Right renal cortex interstitium (tissue), 3 donors: ENCODE measurements at places on chromosomes 4 and X. TPM values are rescaled to one million over a fixed set of nuclear protein-coding genes. Genes with fewer than 3 reads are reported as not detected.

- no peak for DNase-seq
These were observed 27.2 kb upstream of the C4orf17 start for GRCh38 chr4:99483636-99484035.

DNA sequence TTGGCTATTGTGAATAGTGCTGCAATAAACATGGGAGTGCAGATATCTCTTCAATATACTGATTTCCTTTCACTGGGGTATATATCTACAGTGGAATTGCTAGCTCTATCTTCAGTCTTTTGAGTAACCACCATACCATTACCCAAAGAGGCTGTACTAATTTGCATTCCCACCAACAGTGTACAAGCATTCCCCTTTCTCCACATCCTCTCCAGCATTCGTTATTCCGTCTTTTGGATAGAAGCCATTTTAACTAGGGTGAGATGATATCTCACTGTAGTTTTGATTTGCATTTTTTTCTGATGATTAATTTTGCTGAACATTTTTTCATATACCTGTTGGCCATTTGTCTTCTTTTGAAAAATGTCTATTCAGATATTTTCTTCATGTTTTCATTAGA, 110.3 kb downstream of the PRDM5 start:
- no peak for DNase-seq

DNA sequence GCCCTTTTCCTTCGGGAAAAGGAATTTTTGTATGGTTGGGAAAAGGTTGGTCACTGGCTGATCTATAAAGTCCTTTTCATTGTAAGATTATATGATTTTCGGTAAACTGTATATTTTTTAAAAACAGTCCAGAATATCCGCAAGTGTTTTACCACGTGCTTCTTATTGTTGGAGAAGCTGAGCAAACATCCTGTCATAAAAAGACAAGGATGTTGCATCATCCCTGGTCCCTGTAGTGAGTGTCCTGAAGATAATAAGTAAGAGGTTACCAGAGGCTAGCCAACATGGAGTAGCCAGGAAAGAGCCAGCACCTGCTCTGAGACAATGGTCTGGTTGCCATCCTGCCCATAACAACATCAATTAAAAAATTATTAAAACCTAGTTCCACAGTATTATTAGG, 5.1 kb downstream of the CXCL9 start:
- DNase-seq: no peak

- no peak for DNase-seq
These were observed 201.0 kb downstream of the PAPSS1 start for GRCh38 chr4:107519053-107519452.

DNA sequence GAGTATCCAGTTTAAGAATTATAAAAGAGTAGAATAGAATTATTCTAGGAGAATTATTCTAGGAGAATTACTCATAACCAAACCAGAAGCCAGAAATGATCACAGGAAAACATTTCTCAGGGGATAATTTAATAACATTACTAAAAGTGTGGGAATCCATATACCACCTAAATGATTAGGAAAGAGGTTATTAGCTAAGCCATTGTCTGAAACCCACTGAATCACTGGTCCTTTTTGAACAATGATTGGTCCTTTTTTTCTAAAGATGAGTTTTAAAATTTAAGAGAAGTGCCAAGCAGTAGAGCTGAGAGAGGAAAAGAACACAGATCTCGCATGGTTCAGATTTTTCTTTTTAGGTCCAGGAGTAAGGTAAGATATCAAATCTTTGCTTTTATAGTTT, at the start of gene ODAM:
TSS of gene ODAM (plus strand) at position 301 of the 400 bp plus-strand sequence. CDS start 819 bp downstream, outside the sequence.
- no peak for DNase-seq

- DNase-seq: no peak
These were observed 62.3 kb upstream of the NAP1L5 start for GRCh38 chr4:88759895-88760290.

- no peak for DNase-seq
These were observed 129.1 kb downstream of the MSL3 start for GRCh38 chrX:11887175-11887574.

- DNase-seq: no peak
These were observed 150.6 kb downstream of the RASL11B start for GRCh38 chr4:53012738-53013137.

Gene BMX
- polyA plus RNA-seq: 0.51 TPM

DNA sequence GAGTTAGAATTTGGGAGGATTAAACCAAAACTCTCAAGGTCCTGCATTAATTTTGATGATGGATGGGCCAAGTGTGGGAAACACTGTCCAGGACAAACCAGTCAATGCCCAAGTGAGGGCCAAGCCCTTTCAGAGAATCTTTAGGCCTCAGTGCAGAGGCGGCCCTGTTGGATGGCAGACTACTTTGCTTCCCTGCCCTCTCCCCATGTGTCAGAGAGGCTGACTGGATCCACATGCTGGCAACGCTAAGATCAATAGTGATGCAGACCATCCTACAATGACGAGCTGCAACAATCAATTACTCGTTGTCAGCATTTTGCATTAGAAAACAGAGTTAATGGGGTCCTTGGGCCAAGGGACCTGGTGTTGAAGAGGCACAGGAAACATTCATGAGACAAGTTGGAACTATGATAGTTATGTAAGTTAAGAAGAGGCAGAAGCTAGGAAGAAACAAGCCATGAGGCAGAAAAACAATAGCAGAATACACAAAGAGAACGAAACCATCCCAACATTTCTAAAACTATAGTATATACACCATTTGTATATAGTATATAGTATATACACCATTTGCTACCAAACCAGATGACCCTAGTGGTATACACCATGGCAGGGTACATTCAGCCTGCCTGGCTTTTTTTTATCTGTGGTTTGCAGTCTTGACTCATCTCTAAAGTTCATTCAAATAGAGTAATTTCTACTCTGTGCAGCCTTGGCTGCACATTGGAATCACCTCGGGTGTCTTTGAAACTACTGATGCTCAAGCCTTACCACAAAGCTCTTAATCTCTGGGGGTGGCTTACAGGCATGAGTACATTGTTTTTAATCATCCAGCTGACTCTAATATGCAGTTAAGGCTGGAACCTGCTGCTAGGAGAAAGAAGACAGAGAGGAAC, 147.7 kb upstream of the GYPA start:
- no peak for DNase-seq

- DNase-seq: no peak
These were observed 30.1 kb downstream of the RASSF6 start for GRCh38 chr4:73589887-73590801.

DNA sequence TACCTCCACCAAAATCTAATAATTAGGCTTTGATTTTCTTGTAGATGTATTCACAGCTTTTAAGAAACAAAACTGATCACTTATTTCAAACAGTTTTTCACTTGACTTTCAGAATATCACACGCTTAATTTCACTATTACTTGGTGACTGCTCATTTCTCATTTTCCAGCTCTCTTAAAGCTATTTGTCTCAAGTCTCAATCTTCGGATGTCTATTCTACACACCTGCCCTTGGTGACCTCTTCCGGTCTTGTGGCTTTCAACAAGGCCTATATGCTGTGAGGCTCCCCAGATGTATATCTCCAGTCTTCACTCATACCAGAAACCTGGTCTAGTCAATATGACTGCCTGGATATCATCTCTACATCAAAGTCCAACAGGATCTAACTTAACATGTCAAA, 34.9 kb upstream of the ANXA10 start:
- no peak for DNase-seq

- DNase-seq: no peak
These were observed 222.1 kb downstream of the PCDH18 start for GRCh38 chr4:137310166-137310565.

GRCh38 chr4:37732526-37733186, 46.5 kb upstream of the RELL1 start:
- no peak for DNase-seq

DNA sequence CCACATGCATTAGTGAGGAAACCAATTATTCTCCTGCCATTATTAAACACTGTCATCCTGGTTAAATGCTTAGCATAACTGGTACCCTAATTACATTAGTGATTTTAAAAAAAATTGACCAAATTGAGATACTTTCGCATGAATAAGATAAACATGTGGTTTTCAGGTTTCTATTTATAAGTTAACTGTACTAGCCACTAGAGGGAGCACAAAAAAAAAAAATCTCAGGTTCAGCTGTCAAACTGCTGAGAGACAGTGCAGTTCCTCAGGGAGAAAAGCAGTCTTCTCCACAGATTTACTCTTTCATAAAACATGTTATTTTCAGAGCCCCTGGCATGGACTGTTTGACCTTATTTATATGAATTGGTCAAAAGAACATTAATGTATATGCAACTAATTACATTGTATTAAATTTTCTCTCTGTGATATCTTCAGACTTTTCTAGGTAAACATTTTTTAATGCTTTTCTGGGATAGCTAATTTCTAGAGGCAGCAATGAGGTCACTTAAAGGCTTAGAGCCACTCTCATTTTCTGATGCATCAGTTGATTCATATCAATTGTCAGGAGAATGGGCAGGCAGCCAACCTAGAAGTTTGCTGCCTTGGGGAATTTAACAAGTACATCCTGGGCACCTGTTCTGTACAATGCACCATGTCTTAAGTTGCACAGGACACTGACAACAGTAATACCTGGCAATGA, 167.5 kb downstream of the CDS1 start:
- DNase-seq: no peak

Gene KIAA1210
- polyA plus RNA-seq: 2.6 TPM

Gene DSPP
- not detected for polyA plus RNA-seq

Gene SLITRK4
- 18.3 TPM for polyA plus RNA-seq

GRCh38 chrX:107465932-107466620, 16.6 kb downstream of the FRMPD3 start:
- DNase-seq: no peak

DNA sequence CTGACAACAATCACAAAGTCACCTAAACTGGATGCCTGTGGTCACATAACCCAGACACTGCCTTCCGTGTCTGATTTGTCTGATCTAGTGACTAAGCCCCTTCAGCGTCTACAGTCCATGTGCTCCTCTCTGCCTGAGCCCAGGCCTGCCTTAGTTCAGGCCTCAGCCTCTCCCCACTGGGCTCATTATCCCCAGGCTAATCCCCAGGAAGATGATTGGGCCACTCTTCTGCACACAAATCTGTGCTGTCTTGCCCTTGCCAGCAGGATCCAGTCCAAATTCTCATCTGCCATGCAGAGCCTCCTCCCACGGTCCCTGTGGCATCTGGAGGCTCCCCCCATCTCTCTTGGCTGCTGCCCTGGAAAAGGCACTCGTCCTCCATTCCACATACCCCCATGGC, 96.5 kb downstream of the SLC2A9 start:
- no peak for DNase-seq

Gene MSANTD1
- 0.35 TPM for polyA plus RNA-seq

GRCh38 chrX:111322231-111322855, 52.1 kb upstream of the CAPN6 start:
- DNase-seq: no peak

Gene SRPX2
- polyA plus RNA-seq: 10.8 TPM

Gene MED14
- polyA plus RNA-seq: 42.1 TPM

Gene GLUD2
- polyA plus RNA-seq: 5.6 TPM

GRCh38 chrX:82765811-82766210, 742.3 kb upstream of the POU3F4 start:
- DNase-seq: no peak

Gene NDST4
- polyA plus RNA-seq: 0.37 TPM

GRCh38 chr4:110196871-110197528, 1.4 kb downstream of the ELOVL6 start:
- peak; percentile 49 for DNase-seq

GRCh38 chrX:28876408-28876807, 289.2 kb downstream of the IL1RAPL1 start:
- DNase-seq: no peak

- no peak for DNase-seq
These were observed 15.8 kb upstream of the CLTRN start for GRCh38 chrX:15680401-15680800.

GRCh38 chr4:41887821-41888686, 47.2 kb upstream of the TMEM33 start:
- no peak for DNase-seq

GRCh38 chr4:64305565-64306254, 103.5 kb downstream of the TECRL start:
- no peak for DNase-seq

DNA sequence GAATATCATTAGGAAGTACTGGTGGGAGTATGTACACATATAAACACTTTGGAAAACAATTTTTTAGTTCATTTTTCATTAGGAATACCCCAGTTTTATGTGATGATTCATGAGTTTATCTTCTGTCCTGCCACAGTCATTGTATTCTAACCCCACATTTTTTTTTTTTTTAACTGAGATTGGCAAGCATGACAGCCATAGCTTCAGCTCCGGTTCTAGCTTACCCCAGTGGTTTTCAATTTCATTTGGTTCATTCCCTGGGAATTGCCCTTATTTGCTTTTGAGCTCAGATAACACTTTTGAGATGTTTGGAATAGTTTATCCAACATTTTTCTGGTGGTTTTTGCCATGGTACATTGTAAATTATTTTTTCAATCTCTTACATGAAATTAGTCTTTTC, 21.0 kb upstream of the FMR1 start:
- no peak for DNase-seq

DNA sequence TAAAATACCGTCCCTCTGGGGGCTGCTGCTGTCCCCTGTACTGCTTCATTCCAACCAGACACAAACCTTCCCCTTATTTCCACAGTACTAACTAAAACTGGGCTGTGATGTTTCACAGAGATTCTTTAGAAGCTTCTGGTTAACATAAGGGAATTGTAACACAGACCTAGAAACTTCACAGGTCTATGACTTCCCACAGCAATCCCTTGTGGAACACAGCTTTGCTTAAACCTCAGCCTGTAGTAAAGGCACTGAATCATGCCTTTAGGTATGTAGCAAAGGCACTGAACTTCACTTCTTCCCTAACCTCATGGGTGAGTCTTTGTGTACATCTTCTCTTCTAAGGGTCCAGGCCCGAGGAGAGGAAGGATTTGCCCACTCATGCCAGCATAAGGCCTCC, 49.4 kb downstream of the SPINK2 start:
- no peak for DNase-seq

- DNase-seq: no peak
These were observed 115.2 kb downstream of the ENPP6 start for GRCh38 chr4:184102488-184102887.

Gene ARR3
- 0.50 TPM for polyA plus RNA-seq

GRCh38 chr4:108036213-108036612, 46.5 kb downstream of the HADH start:
- no peak for DNase-seq

- no peak for DNase-seq
These were observed 568.8 kb upstream of the TENM3 start for GRCh38 chr4:181674315-181674875.

DNA sequence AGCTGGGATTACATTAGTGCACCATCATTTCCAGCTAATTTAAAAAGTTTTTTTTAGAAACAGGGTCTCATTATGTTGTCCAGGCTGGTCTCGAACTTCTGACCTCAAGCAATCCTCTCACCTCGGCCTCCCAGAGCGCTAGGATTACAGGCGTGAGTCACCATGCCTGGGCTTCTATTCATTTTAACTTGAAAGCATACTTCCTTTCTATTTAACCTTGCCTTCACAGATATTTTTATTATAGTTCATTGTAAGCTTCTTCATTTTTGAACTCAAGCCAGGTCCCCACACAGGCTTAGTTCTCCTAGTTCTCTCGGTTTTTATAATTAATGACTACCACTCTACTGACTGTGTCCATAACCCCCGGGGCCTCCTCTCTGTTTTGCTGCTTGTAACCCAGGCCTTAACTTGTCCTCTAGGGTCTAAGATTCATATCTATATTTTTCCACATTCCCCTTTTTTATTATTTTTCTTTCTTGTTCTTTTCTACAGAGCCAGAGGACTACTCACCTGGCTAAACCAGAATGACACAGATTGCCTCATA, 50.7 kb downstream of the SNX12 start:
- no peak for DNase-seq
